H54 (cell line): ENCODE measurements at places on chromosomes 7 and 10.

- no peak for DNase-seq
Observed at GRCh38 chr7:77525231-77525630, 11.9 kb upstream of the PTPN12 start.

DNA sequence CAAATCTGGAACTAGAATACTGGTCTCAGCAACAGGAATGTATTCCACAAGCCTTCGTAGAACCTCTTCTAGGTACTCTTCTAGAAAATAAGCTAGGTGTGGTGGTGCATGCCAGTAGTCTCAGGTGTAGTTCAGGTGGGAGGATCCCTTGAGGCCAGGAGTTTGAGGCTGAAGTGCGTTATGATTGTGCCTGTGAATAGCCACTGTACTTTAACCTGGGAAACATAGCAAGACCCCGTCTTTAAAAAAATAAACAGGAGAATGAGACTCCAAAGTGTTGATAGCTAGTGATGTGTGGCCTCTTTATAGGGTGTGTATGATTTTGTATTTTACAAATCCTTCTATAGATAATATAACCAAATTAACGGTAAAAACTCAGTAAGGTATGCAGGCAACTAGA lies 1.5 kb upstream of the ZNF775 start:
- DNase-seq, result no peak

GRCh38 chr7:26318921-26319320 lies 27.3 kb downstream of the SNX10 start:
- DNase-seq, result no peak

DNA sequence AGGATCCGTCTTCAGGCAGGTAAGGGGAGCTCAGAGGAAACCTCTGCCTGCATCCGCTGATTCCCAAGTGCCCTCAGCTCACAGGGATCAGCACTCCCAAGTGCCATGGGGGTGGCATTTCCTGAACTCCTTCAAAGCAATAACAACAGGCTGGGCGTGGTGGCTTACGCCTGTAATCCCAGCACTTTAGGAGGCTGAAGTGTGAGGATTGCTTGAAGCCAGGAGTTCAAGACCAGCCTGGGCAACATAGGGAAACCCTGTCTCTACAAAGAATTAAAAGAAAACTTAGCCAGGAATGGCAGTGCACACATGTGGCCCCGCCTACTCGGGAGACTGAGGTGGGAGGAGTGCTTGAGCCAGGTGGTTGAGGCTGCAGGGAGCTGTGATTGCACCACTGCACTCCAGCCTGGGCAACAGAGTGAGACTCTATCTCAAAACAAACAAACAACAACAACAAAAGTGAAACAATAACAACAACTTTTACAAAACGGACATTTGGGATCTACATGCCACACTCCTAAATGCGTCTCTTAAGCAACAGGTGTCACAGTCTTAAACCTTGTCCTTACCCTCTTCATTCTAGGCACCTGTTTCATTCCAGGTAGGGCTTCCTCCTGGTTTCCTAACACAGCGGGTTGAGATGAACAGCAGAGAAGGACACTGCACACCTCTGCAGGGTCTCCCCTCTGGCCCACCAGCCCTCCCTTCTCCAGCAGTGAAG lies 73.8 kb downstream of the PAXIP1 start:
- DNase-seq, result no peak

DNA sequence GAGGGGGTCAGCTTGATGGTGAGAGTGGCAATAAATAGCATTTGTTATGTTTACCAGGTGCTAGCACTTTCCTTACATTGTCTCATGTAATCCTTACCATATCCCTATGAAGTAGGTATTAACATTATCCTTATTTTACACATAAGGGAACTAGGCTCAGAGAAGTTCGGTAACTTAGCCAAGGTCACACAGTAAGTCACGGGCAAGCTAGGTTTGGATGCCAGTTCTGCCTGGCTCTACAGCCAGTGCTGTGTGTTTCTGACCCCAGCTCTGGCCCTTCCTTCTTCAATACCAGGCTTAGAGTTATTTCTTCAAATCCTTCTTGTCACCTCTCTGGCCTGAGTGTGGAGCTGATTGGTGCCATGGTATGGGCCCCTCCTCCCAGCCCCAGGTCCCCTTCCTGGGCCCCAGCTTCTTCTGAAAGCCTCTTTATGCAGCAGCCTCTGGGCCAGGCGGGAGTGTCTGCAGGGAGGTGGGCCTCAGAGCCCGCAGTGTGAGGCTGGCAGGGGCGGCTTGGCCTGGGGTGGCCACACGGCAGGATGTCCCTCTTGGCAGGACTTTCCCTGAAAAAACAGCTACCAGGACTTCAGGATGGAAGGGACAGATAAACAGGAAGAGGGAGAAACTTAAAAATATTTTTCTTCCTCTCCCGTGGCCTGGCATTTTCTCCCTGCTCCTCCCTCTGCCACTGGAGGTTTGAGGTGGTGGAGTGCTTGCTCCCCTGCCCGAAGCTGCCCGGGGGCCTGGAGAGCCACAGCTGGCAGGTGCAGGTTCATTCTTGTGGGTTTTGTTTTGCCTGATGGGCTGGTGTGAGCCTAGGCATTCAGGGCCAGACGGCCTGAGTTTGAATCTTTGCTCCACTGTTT lies 20.6 kb downstream of the PALD1 start:
- no peak for DNase-seq

DNA sequence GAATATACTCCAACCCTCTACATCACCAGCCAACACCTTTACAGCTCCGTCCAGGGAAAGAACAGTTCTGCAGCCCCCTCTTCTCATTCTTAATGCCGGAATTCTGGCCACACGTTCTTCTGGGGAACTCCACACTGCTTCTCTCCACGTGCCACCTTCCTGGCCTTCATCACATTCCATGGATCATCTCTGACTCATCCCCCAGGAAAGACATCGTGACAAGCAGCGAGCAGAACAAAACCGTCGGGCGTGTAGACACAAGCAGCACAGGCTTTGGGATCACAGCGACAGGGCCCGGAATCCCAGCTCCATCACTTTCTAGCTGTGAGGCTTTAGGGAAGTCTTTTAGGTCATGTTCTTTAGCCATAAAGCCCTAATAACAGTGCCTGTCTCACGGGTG lies 590.3 kb upstream of the FOXK1 start:
- no peak for DNase-seq

DNA sequence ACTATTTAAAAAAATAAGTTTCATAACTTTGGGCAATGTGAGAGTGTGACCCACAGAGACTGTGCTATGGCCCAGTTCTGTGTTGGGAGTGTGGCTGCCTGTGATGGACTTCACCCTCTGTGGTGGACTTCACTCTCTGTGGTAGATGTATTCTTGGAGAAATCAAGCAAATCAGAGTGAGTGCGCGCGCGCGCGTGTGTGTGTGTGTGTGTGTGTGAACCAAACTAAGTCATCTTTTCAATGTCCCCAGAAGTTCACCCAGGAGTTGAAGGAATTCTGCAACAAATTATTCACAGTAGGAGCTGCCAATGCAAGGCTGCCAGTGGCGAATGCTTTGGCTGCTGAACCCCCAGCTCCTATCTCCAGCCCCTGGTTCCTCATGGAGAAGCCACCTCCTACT lies 184.5 kb downstream of the ADAM12 start:
- no peak for DNase-seq

- no peak for DNase-seq
Observed at GRCh38 chr10:88915781-88916180, 35.7 kb downstream of the STAMBPL1 start.

DNA sequence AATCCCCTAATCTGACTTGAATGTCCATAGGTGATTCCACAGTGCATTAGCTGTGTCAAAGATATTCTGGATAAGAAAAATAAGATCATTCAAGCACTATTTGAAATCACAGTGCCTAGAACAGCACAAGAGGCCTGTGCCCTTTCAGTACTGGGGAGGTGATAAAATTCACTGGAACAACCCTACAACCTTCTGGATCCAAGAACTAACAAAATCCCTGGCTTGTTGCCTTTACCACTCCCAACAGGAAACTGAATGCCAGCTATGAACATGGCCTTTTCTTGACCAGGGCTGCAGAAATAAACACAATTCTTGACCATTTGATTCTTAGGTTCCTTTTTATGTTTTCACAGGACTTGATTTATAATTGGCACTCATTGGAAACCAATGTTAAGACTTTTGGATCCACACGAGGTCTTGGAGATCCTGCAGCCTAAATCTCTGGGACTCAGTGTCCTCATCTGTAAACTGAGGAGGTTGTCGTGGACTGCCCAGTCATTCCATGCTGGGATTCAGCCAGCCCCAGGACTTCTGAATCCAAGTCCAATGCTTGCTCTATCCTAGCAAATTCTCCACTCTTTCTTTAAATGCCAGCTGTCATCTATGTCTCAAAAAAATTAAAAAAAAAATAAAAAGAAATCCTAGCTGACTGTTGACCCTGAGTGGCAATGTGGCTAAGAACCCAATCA lies 624.7 kb downstream of the KCNMA1 start:
- DNase-seq, result no peak

- DNase-seq, result no peak
Observed at GRCh38 chr7:11410656-11411644, 421.0 kb downstream of the THSD7A start.

- no peak for DNase-seq
Observed at GRCh38 chr10:2296179-2296891, 559.0 kb upstream of the ADARB2 start.
